ENCODE measurements at places on chromosomes 3 and 15.

GRCh38 chr3:84194029-84194428 is 764.8 kb upstream of the CADM2 start:
- no peak for DNase-seq

- DNase-seq, result no peak
Measured at GRCh38 chr3:105473521-105474223, 107.0 kb downstream of the ALCAM start.

DNA sequence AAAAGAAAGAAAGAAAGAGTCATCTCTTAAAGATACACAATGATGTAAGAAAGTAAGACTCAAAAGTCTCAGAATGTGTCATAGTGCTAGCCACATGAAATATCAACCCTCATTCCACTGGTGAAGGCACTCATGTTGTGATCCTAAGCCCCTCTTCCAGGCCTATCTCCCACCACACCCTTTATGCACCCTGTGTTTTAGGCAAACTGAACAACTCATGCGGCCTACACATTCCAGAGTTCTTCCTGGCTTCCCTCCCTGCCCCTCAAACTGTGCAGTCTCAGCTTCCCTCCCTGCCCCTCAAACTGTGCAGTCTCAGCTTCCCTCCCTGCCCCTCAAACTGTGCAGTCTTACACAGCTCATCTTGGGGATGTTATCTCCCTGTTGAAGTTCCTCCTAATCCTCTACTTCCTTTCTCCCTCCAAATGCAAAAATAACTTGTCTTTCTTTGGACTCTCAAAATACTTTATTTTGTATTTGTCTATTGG is 69.0 kb upstream of the FNDC3B start:
- no peak for DNase-seq

DNA sequence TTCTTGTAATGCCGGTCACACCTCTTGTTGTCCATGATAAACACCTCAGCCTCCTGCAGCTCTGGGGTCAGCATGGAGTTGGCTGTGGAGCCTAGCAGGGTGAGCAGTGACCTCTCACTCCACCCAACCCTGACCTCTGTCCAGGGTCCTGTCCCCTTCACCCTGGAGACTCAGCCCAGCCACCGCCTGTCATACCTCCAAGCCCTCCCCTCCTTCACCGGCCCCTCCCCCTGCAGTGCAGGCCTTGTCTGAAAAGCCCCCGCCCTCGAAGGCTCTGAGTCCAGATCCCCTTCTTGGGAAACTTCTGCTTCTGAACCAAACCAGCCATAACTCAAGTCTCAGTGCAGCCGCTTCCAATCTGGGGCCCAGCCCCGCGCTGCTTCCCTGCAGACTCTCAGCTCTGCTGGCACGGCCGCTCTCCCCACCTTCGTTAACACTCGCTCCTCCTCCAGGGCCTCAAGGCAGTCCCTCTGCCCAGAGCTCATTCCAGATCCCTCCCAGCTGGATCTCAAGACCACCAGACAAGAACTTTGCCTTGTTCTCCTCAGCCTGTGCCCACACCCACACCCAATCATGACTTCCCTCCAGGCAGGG is 25.4 kb upstream of the PRSS50 start:
- no peak for DNase-seq

DNA sequence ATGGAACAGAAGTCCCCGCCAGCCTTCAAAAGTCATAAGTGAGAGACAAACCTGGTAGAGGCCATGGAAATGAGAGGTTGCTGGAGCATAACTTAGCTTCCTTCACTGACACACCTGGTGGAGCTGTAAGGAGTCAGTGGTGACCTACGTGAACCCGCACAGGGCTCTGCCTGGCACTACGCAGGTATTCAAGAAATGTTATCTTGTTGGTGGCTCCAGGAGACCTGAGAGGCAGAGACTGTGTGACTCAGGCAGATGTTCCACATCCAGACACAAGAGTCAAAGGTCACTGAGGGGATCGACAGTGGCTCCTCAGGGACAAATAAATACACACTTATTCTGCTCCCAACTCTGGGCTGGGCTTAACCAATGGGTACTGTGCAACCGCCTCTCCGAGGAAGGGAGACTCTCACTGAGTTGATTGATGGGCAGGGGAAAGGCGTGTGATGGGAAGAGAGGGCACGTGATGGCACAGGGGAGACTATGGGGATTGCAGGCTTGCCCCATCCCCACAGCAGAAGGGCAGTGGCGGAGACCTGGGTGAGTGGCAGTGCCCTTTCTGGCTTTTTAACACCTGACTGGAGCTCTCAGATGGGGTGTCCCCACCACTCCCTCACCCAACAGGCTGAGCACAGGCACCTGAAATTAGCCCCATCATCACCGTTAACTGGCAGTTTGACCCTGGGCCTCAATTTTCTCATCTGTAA is 111.7 kb upstream of the SMAD3 start:
- no peak for DNase-seq

All from stimulated activated CD8-positive, alpha-beta memory T cell treated with anti-CD3 and anti-CD28 coated beads, Interleukin-7, amount 100 ng/mL, for 1 hour (primary cell).